NCI-H1105 (cell line): ENCODE measurements at places on chromosomes 5 and 9.

DNA sequence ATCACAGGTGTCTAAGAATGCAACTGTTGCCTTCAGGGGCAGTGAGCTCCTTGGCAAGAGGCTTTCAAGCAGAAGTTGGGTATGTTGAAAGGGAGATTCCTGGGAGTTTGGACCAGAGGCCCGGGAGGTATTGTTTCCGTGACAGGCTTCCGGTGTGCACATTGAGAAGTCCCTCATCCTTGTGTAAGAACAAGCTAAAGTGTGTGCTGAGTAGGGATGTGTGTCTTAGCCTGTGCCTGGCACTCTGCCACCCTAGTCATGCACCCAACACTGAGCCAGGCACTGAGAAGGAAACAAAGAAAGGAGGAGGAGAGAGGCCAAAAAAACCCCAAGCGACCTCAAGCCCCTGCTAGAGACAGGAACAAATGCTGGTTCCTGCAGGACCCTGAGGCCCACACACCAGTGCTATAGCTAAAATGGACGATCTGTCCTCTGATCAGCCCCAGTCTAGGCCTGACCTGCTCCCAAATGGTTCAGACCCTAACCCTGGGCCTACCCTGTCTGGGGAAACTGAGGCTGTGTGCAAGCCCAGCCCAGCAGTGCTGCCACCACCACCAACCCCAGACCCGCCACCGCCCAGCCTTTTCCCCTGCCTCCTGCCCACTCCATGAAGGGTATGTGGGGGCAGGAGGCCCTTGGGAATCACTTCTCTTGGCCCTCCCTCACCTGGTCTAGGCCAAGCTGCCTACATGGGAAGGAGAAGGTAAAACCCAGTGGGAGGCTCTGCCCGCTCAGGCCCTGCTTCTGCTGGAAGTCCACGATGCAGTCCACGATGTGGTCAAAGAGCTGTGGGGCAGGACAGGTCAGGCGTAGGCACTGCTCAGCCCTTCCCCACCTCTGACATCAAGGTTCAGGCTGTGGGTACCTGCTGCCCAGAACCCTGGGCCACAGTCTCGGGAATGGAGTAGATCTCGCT lies 12.6 kb downstream of the HK3 start:
- DNase-seq, result no peak

GRCh38 chr5:76292620-76293322 lies 110.3 kb upstream of the IQGAP2 start:
- DNase-seq, result no peak

DNA sequence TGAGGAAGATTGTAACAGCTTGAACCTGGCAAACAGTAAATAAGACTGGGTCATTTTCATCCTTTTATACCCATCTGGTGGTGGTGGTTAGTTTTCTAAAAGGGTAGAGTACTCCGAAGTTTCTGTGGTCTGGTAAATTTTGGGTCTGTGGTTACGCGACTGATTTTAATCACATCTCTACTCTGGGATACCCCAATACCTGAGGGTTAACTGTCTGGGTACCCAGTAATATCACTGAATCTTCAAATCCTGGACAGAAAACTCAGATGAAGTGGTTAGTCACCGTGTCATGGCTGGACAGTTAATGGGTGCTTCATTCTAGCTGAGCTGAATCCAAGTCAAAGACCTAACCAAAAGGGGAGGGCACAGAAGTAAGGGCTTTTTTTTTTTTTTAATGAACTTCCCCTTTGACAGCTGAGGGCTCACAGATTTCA lies 474.2 kb downstream of the GADD45G start:
- no peak for DNase-seq

DNA sequence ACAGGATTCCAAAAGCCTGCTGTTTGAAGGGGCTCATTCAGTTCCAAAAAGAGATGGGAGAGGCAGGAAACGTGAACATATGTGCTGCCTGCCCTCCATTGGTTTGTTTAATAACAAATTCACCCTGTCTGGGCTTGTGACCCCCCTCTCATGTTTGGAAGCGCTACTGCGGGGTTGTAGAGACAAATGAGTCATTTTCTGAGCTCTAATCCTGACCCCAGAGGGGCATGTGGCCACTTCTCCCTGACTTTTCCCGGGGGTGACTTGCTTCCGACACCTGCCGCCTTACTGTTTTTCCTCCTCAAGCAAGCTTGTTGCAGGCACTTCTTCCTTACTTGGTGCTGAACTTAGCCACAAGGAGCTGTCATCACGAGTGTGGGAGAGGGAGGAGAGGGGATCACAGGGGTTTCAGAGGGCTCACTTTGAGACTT lies 75.9 kb downstream of the LMNB1 start:
- DNase-seq, result no peak

DNA sequence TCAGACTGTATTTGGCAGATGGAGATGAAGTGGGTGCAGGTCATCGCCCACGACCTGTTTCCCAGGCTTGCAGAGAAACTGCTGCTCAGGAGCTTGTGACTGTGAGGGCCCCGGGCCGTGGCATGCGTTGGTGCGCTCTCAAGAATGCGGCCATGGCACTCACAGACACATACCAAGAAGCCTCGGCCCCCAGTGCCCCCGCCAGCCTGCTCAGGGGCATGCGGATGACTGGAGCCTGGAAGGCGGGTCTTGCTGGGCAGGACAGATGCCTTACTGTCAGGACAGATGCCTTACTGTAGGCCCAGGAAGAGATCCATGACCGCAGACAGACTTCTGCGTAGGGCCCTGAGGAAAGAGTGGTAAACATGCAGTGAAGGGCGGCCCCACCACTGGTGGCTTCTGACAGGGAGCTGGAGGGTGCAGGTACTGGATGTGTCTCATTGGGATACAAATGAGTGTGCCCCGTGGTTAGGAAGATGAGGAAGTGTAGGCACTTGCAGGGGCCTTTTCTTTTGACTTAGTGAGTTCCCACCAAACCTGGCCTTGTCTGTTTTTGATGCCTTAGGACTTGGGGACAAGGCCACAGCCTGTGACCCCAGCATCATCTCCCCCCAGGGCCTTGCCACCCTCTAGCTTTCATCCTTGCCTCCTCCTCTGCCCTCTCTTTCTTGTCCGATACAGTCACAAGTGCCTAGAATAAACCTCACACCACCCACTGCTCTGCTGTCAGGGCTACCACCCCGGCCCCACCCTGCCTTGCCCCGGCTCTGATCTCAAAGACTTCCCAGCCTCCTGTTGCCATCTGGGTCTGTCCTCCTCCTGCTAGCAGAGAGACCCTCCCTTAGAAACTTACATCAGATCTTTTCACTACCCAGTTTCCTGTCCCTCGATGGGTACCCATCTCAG lies 68.8 kb upstream of the ABL1 start:
- DNase-seq, result no peak

GRCh38 chr5:91077623-91078022 lies 305.5 kb downstream of the ARRDC3 start:
- DNase-seq, result no peak

DNA sequence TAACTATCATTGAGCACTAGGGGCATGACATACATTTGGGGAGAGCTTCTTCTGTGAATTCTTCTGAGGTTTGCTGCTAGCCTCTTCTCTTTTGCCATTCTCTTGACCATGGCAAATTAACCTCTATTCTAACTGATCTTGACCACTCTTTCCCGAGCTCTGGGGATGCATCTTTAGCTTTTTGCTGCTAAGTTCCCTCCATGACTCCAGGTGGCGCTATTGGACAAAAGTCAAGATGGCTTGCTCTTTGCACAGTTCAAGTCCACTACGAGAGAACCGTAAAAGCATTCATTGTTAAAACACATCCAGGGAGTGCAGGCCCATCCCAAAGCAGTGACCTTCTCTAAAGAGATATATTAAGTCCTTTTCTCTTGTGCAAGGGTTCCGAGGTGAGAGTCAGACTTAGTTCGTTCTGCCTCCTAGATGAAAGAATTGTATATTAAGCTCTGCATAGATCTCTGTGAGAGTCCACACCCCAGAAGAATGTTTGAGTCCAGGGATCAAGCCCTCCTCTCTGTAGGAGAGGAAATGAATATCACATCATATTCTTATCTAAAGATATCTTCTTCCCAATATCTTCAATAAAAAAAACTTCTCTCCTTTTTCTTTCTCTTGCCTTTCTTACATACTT lies 1152.9 kb upstream of the CDH6 start:
- DNase-seq, result peak; percentile 59

- no peak for DNase-seq
Measured at GRCh38 chr5:6704361-6704851, 8.8 kb upstream of the TENT4A start.

- DNase-seq, result no peak
Measured at GRCh38 chr5:133032852-133033742, 6.7 kb upstream of the ZCCHC10 start.

DNA sequence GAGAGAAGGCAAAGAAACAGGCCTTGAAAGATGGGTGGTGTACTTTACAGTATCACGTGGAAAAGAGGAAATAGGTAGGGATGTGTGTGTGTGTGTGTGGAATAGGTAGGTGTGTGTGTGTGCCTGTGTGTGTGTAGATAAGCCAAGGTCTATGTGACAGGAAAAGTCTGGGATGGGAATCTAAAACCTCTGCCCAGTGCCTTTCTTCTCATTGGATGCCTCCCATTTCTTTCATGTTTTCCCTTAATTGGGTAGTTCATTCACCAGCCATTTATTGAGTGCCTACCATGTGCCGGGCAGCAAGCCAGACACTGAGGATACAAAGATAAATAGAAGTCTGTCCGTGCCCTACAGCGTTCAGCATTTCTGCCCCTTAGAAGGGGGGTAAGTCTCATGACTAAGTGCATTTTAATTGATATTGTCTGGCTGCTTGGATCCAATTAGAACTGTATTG lies 1.0 kb downstream of the URM1 start:
- DNase-seq, result no peak
